Stromal cell of bone marrow (primary cell): ENCODE measurements at places on chromosomes 7 and 10.

DNA sequence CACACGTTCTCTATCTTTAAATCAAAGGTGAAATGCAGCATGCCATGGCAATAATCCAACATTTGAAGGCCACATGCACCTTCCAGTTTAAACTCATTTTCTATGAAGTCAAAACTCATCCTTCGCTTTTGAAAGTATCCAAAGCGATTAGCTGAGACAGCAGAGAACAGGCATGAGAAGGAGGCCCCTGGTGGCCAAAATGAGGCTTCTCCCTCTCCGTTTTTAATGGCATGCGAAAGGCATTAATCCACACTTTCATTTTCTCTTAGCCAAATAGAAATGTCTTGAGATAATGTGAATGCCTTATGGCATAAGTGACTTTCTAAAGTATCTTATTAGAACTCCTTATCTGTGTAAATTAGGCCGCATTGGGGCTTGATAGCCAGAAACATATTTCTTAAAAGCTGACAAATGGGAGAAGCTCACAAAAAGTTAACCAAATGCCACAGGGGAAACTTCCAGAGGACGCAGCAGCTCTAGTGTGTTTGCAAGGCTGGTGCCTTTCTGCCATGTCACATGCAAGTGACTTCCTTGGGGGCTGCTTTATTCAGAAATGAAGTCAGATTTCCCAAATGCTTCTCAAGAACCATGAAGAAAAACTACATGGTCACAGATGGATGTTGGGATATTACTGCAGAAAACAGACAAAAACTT, 1189.6 kb downstream of the SORCS1 start:
- DNase-seq = peak; percentile 10

GRCh38 chr7:104695563-104695962, 318.4 kb upstream of the KMT2E start:
- no peak for DNase-seq

- no peak for DNase-seq
Measured at GRCh38 chr7:15489383-15489782, 72.4 kb downstream of the AGMO start.

GRCh38 chr10:61774031-61774430, 111.3 kb downstream of the CABCOCO1 start:
- DNase-seq = no peak

GRCh38 chr10:4672201-4672600, 153.8 kb upstream of the AKR1E2 start:
- no peak for DNase-seq

DNA sequence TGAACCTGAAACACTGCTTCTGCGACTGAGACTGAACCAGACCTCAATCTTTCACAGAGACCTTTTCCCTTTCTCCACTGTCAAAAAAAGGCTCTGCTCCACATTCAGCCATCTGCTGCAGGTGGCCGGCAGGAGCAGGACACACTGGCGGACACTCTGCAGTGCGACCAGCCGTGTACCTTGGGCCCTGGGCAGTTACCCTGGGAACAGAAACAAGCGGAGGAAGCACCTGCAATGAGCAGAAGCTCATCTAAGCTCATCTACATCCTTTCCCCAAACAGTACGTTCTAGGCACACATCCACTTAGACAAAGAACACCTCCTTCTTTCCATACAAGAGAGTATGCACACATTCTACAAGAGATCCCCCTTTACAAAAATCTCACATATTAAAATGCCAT, 22.8 kb downstream of the VOPP1 start:
- no peak for DNase-seq

GRCh38 chr10:33252794-33253203, 81.7 kb downstream of the NRP1 start:
- peak; percentile 74 for DNase-seq

GRCh38 chr10:77873536-77874380, 52.8 kb downstream of the DLG5 start:
- peak; percentile 23 for DNase-seq

GRCh38 chr10:17445400-17445998, 8.9 kb downstream of the ST8SIA6 start:
- no peak for DNase-seq

DNA sequence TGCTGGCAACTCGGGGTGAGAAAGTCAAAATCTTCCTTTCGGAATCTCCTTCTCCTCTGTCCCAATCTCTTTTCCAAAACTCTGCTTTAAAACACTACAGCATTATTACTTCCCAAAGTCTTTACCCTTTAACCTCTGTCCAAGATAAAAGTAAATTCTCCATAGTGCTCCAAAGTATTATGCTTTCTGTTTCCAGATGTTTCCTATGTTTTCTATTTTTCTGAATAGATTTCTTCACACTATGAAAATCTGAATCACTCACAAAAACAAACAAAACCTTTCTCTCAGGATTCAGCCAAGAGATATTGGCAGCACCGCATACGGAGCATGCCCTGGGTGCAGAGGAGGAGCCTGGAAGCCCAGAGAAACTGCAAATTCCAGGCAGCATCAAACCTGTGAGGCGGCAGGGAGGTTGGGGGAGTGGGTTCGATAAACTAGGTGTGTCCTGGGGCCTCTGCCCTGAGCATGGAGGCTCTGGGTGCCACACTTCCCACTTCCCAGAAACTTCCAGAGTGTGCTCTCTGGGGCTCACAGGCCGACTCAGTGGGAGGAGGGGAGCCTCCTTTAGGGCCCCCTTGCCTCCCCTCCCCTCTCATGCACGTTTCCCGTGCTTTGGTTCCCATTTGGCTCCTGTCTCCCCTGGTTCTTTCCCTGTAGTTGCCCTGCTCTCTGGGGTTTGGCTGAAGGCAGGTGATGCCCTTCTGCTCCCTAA, 35.6 kb downstream of the VIPR2 start:
- no peak for DNase-seq

DNA sequence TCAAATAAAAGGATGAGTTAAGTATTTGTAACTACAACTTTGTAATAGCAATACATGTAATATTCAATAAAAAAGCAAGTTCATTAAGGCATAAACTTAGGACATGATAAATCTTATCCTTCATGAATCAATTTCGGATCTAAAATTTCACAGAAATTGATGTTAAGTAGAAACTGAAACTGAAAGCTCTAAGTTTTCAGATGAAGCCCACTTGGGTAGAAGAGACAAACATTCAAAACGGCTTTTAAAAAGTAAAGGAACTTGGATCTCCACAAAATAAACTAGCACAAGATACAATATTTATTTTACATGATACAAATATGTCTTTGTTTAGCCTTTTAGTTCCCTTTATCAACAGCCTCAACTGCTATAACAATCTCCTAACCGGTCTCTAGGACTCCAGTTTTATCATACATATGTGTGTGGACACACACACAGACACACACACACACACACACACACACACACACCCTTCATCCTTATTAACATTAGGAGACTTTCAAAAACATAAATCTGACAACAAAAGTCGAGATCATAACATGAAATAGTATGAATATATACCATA, 83.7 kb downstream of the USP6NL start:
- DNase-seq = no peak

- no peak for DNase-seq
Measured at GRCh38 chr7:52791176-52791700, 244.2 kb upstream of the POM121L12 start.

GRCh38 chr10:62082729-62083411, 181.4 kb downstream of the ARID5B start:
- DNase-seq = peak; percentile 52

DNA sequence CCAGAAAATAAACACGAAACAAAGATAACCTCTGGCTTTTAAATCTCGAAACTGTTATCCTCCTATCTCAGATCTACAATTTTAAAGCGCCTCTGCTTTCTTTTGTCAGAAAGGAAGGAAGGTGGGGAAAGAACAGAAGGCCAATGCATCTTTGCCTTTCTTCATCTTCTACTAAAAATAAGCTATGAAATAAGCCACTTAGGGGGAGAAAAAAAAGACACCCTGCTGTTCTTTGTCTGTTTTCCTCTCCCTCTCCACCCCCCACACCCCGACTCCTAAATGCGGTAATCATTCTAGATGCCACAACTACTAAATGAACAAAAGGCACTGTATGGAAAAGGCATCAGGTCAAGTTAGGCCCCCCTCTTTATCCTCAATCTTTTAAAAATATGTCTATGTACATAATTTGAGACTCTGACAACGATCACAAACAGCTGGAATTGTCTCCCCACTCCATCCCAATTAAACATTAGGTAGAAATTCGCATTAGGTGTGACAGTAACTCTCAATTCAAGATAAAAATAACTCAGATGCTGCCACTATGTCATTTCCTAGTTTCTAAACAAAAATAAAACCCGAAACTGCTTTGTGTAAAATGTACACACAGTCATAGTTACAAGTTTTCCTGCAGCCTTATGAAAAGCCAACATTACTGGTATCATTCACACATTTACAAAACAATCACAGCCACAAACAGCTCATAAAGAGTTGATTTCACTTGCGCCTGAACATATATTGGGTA, 2.4 kb downstream of the UBE2H start:
- DNase-seq = no peak

DNA sequence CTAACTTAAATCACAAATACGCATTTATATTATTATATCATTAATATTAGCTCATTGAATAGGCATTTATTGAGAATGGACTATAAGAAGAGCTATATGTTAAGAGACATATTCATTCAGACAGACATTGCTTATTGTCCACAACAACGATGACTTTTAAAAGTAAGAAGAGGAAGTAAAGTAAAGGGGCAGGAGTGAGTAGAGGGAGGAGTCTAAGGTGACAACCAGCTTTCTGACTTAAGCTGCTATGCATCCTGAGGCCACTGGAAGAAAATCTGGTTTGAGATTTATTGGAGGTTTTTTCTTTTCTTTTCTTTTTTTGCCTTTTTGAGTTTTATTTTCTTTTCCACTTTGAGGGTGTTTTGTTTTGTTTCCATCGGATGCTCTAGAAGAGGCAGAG, 723.5 kb downstream of the GRM8 start:
- DNase-seq = no peak
